ENCODE measurements at places on chromosomes 2 and 18.
A peak's percentile ranks its signal among the peaks of the same experiment; 100 is the strongest.

GRCh38 chr2:2681711-2682251 is 350.7 kb upstream of the MYT1L start:
- DNase-seq, result peak; percentile 30

DNA sequence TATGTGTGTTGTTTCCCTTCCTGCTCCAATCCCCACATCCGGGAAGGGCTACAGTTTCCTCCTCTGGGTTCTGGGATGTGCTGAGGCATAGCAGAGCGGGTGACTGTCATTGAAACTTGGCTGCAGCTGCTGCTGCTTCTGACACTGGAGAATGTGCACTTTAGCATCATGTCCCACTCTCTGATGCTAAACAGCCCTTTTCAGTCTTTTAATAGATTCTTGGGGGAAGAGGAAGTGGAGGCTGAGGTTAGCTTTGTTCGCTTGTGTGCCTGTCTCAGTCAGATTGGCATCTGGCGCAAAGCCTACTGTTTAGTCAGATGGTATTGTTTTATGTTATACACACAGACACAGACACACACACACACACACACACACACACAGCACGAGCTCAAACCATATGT is 136.5 kb upstream of the RND3 start:
- DNase-seq, result no peak

- no peak for DNase-seq
Observed at GRCh38 chr2:229407170-229407569, 136.1 kb upstream of the PID1 start.

DNA sequence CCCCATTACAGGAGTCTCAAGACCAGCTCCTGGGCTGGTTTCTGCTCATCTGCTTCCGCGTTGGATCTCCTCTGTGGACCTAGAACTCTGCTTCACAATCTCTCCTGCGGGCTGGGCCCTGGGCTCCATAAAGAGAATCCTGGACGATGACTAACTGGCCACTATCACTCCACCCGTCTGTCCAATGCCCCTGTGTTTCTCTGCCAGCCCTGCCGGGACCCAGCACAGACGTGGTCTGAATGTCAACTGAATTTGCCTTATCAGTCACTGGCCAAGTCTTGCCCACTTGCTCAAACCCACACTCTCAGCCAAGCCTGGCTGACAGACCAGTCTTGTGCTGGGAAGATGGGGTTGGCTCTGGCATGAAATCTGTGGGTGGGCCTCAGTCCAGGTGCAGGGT is 17.4 kb downstream of the KIF3C start:
- DNase-seq, result no peak

DNA sequence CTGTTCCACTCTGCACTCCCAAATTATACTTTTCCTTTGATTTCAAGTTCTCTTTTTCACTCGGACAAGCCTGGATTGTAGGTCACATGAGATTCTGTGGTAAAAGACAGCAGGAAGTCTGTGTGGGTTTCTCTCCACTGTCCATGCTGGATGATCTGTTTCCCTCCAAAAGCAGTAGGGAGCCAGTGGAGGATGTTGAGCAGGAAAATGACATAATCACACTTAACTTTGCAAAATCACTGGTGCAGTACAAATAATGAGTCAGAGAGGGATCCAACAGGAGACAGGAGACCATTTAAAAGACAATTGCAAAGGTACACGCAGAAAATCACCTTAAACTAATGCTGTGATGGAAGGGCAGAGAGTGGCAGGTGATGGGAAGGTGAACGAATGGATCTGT is 301.3 kb downstream of the ZNF407 start:
- no peak for DNase-seq

DNA sequence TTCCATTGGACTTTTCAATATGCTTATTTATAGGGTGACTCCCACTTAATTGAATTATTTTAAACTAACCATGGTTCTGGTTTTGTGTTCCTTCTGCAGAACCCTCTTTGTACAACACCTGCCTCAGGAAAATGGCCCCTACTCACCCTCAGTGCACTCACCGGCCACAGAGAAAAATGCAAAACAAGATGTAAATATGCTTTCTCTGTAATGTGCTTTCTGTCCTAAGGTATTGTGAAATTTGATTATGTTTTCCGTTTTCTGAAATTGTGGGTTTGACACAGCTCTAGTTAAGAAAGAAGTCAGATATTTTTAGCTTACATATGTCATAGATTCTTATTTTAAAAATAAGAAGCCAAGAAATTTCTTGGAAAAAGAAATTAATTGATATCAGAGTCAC is 357.7 kb upstream of the SMIM21 start:
- DNase-seq, result no peak

DNA sequence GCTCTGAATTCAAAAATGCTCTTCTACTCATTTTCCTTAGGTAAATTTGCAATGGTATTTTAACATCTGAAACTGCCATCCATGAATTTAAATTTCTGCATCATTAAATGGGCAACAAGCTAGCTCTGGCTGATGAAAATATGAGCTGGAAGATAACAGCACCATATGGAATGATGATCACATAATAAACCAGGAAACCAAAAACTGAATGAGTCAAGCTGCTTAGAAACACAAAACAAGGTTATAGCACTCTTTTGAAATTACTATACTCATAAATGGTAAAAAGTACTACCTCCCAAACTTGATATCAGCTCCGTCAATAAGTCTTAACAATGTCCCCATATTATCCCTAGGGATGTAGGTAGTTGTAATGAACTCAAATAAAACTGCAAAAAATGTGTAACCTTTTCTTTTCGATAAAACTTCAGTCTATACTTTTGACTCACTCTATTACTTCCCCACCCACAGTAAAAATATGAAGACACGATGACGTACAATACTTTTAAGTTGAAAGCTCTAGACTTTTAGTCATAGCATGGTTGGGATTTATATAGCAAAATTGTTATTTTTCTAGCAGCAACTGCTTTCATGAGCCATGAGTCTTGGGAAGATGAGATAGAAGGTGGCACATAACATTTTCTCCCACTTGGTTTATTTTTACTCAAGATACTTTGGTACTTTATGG is 396.7 kb downstream of the CDH2 start:
- DNase-seq, result no peak

DNA sequence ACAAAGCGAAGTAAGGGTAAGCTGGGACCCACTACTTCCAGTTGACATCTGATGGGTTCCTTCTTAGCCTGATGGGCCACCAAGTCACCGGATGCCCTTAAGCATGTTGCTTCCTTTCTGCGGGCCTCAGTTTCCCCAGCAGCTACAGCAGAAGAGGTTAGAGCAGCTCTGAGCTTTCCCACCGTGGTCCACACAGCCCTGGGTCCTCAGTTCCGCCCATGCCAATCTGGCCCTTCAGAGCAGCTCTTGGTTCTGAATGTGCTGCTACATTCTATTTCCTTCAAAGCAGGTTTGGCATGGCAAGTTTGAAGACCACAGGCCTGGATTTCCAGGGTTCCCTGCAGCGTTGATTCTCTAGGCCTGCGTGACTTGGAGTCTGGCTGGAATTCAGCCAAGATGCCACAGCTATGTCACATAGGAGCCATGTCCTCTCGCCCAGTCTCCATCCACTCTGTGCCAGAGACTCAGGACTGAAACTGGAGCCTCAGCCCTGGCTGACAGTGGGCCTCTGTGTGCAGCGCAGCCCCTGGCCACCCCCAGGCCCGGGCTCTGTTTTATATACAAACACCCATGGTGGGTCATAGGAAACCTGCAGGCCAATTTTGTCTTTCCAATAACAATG is 79.6 kb downstream of the TFCP2L1 start:
- no peak for DNase-seq

DNA sequence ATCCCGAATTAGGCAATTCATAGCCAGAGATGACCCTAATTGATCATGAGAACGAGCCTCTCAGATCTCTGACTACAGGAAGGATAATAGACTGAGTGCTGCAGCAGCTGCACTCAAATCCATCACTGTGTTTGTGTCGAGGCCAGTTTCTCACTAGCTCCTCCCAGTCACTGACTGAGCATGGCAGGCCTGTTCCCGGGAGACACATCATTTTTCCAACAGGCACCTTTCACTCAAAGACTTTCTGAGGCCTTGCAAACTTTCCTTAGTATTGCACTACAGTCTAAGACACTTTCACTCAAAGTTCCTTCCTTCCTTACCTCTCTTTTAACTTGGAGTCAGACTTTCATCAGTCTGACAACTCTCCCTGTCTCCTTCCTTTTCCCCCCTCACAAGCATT is 13.7 kb downstream of the SOS1 start:
- no peak for DNase-seq

- DNase-seq, result peak; percentile 74
Observed at GRCh38 chr2:127064642-127065250, 42.2 kb downstream of the BIN1 start.
